ENCODE measurements at places on chromosomes 5 and 9. TPM values are rescaled to one million over a fixed set of nuclear protein-coding genes. Genes with fewer than 3 reads are reported as not detected.

DNA sequence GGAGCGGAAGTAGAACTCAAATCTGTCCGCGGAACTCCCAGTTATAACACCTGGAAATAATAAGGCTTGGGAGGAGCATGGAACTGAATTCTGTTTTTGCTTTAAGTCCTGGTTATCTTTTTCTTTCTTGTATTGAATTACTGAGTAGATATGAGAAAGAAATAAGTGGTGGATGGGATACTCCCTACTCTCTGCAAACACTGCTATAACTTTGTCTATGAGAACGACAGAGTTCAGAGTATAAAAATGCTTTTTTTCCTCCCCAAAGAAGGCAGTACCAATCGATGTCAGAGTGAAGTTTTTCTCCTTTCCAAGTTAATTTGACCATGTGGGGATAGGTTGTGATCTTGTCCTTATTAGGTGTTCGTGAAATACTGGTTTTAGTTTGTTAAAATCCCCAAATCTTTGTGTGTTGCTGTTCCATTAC is 1.2 kb downstream of the RIC1 start:
- peak; percentile 51 for DNase-seq

GRCh38 chr5:7793895-7794294 is 57.0 kb downstream of the CFAP90 start:
- DNase-seq, result no peak

GRCh38 chr9:127714020-127714750 is 1.3 kb downstream of the PTRH1 start:
- no peak for DNase-seq

DNA sequence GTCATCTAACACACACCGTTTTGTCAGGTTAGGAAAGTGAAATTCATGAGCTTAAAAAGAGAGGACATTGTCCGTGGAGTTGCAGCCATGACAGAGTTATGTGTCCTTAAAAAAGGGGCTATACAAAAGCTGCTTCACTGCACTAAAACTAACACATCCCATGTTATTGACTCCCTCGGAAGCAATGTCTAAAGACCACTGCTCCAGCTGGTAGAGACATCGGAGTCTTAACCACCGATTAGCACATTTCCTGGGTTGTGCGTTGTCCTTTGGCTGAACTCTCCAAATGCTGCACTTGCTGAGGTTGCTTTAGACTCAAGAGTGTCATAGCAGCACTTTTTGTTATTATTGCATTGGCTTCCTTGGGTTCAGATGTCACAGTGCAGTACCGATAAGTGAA is 128.3 kb upstream of the C9orf72 start:
- no peak for DNase-seq

- peak; percentile 79 for DNase-seq
These were observed 240.7 kb downstream of the CSNK1G3 start for GRCh38 chr5:123752552-123753179.

GRCh38 chr9:95004411-95005277 is 278.1 kb downstream of the AOPEP start:
- DNase-seq, result peak; percentile 57

GRCh38 chr9:133261753-133262120 is 13.3 kb downstream of the ABO start:
- DNase-seq, result no peak

- no peak for DNase-seq
These were observed 198.0 kb downstream of the GAS1 start for GRCh38 chr9:86749161-86749893.

GRCh38 chr5:172106511-172107356 is 81.3 kb downstream of the STK10 start:
- DNase-seq, result peak; percentile 34

- no peak for DNase-seq
These were observed 47.8 kb upstream of the PWWP2A start for GRCh38 chr5:160166973-160167623.

DNA sequence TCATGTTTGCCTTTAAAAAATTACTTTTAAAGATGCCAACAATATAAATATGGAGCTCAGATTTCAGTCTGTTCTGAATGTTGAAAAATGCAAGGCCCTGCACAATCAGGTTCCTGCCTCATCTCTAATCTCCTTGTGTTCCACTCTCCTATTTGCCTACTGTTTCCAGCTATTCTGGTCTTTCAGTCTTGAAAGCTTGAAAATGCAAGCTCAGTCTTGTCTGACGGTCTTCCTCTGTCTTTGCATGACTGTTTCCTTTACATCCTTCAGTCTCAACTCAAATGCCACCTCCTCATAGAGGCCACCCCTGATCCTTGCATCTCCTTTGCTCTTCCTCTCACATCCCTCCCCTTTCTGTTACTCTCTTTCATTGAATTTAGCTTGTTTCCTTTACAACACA is 354.9 kb downstream of the KIF4B start:
- no peak for DNase-seq

DNA sequence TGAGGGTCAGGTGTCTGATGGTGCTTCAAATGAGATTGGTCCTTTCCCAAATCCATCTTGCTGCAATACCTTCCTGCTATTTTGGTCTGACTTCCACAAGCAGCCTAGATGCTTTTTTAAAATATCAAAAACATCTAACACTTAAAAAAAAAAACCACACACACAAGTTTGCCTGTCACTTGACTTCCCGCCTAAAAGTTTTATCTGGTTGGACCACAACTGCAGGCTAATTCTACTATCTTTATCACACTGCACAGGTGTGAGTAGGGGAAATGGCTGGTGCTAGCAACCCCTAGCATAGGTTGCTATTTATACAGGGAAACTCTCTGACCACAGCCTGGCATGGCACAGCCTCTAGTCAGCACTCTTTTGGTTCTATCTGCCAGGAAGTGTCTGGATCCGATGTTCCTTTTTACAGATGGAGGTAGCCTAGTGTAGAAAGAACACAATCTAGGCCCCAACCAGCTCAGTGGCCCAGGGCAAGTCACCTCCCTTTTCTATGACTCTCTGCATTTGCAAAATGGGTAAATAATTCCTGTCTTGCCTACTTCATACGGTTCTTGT is at the start of gene HEMGN:
Gene HEMGN (minus strand): TSS at position 92 of the 564 bp plus-strand sequence. CDS start 36 bp downstream, at position 56.
- no peak for DNase-seq

DNA sequence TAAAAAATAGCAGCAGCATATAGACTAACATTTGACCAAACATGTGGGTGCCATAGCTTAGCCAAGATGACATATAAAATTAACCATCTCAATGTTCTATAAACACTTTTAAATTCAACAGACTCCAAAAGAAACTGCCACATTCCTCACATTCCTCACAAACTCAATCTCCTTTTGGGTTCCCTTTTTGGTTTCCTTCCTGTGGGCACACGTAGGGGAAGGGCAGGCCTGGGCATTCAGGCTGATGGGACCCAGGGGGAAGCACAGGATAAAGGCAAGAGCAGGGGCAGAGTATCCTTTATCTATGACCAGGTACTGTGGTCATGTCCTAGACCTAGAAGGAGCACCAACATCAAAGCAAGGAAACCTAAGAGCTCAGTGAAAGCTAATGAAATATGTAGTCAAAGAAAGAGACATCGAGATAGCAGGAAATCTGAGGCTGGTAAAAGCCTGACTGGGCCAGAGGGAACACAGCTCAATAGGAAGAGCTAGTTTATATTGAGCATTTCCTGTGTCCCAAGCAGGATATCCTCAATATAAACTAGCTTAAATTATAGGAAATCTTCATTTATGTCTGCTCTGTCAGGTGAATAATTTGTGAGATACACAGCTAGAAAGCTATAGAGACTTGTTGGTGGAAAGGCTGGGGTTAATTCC is 13.6 kb upstream of the ERAP1 start:
- peak; percentile 19 for DNase-seq

GRCh38 chr5:60453186-60453976 is 246.6 kb downstream of the DEPDC1B start:
- DNase-seq, result no peak

DNA sequence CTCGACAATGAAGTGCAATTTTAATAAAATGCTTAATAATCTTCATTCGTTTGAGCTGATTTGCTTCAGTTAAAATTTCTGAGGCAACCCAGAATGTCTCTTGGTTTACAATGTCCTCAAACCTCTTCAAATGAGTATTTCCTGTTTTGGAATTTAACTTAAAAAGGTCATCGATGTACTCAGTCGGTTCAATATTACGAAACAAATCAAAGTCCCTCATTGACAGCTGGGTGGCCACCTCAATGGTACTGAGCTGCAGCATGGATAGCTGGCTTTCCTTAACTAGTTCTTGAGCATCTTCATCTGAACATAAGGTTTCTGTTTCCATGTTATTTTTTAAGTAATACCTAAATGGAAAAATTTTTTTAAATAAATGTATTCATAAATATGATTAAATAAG is 173.3 kb downstream of the RAPGEF6 start:
- DNase-seq, result no peak

NDST1 gene
- total RNA-seq, result 18.5 TPM

NIPAL4 gene
- total RNA-seq, result 0.10 TPM

NCS1 gene
- 26.4 TPM for total RNA-seq

CTSV gene
- 9.1 TPM for total RNA-seq

CANX gene
- total RNA-seq, result 383 TPM

Measured in RPMI7951 (cell line).